ENCODE measurements at places on chromosomes 12 and 14.

DNA sequence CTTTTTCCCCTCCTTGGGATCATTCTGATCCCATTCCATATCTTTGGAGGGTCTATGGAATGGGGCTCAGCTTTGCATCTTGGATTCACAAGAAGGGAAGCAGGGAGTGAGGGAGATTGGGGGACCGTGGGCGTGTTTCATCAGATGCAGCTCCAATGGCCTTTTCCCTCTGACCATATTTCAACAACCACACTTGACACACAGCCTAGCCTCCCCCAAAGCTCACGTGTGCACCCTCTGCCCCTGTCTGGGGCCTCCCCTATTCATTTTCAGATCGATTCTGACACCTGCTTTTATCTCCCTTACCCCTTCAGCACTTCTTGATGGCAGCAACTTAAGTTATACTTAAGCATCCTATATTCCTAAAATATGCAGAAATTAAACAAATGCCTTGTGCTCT is 126.6 kb downstream of the CHST11 start:
- no peak for DNase-seq

DNA sequence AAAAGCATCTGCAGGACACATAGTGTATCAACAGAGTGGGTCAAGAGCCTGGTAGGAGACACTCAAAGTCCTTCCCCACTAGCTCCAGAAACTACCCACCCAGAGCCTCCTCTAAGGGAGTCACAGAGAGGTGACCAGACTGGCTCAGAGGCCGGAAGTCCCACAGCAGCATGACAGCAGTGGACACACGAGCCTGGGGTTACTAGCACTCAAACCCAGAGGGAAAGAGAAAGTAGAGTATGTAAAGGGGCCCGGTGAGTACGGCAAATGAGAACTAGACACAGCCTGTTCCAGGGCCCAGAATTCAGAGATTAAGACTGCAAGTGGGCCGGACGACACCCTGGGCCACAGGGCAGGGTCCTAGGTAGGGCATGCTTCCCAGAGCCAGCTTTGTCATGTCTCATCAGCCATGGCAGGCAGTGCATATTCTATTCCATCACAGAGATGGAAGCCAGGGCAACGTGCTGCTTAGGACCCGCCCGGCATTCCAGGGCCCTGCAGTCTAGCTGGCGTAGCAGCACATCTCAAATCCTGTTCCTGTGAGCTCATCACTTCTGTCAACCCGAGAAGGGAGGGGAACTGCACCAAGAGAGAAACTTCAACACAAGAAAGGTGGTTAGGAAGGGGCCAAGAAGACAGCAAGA is 4.2 kb downstream of the IFFO1 start:
- peak; percentile 65 for DNase-seq

DNA sequence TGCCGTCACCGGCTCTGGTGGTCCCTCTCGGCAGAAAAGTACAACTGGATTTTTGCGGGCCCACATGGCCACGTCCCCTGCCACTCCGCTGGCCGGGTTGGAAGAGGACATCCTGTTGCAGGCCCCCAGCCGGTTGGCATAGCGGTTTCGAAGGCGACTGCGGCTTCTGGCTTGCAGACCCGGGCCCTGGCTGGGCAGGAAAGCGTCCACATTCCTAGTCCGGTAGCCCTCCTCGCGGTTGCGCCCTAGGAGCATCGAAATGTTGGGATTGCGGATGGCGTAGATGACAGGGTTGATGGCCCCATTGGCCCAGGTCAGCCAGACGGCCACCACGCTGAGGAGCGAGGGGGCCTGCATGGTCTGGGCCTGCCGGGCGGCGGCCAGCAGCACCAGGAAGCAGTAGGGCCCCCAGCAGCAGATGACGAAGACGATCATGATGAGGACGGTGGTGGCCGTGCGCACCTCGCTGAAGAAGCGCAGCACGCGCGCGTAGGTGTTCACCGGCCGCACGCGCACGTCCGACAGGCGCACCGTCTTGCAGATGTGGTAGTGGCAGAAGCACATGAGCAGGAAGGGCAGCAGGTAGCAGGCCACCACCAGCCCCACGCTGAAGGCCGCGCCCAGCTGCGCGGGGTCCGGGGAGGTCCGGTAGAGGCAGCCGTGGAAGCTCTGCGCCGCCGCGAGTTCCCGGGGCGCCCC is 1.2 kb downstream of the GPR135 start:
- no peak for DNase-seq

- peak; percentile 27 for DNase-seq
These were observed 3.2 kb upstream of the CLEC9A start for GRCh38 chr12:10027311-10027710.

DNA sequence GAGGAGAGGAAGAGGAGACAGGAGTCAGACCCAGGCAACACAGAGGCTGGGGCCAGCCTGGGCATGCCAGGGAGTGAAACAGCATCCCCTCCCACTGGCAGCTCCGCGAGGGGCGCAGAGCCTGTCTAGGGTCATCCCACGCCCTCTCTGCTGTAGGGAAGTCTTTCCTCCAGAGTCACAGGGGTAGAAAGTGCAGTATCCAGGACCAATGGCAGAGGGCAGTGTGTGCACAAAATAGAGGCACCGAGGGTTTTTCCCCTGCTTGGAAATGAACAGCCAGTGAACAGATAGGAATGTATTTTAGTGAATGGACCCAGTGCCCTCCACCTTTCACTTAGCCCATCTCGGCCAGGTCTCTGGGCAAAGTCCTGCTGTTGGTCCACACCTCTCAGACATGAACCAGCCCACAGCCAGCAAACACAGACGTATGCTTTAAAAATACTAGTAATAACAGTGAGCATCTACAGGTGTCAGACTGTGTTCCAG is 9.4 kb upstream of the KRT74 start:
- peak; percentile 85 for DNase-seq

GRCh38 chr12:115213538-115214016 is 529.6 kb upstream of the TBX3 start:
- no peak for DNase-seq

DNA sequence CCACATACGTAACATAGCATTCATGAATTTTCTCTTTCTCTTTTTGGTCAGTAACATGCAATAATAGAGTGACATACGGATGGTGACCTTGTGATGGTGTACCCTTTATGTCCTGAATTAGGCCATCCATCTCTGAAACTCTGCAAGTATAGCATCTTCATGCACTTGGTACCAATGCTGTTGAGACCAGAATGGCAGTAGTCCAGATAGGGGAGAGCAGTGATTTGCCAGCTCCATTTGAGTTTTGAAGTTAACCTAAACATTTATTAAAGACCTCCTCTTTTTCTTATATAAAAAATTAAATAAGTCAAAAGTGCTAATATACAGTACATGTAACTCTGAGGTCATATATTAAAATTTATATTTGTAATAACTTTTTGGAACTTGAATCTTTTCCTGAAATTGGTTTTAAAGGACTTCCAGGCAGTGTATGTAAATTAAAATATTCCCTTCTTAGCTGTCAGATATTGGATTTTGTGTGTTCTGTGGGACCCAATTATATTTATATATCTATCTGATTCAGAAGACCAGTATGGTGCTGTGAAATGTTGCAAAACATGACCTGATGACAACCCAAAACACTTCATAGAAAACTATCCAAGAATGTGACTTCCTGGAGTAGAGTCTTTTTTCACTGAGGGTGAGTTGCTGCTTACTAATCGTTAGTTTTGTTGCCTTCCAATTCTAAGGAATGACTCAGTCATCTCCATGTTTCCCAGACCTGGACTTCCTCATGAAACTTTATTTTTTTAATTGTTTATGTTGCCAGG is 3.5 kb downstream of the ELK3 start:
- peak; percentile 91 for DNase-seq

DNA sequence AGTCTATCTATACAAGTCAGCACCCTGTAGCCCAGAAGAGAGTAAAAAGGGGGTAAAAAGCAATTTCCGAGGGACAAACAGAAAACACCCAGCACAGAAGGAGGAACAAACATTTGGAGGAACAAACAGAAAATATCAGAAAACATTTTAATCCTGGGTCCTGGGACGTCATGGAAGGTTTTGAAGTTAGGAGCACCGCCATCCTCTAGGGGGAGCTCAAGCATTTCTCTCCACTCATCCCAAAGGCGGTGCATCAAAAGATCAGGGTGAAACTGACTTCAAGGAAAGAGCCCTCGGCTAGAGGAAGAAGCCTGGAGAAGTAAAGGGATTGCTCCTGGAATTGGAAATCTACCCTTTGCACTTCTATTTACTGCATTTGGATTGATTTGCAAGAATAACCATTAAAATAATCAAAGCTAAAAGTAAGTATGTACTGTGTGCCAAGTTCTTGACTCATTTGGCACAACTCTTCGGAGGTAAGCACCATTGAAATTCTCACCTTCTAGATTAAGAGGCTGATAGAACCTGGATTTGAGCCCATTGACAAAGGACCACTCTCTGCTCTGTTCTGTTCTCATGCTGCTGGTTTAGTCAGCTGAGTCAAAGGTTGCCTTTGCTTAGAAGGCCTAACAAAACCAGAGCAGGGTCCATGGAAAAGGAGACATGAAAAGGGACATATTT is 17.2 kb upstream of the POC1B start:
- DNase-seq: peak; percentile 80

- DNase-seq: no peak
These were observed 98.6 kb upstream of the FKBP4 start for GRCh38 chr12:2696136-2696535.

- DNase-seq: no peak
These were observed 269.7 kb upstream of the FAR2 start for GRCh38 chr12:28879379-28879778.

DNA sequence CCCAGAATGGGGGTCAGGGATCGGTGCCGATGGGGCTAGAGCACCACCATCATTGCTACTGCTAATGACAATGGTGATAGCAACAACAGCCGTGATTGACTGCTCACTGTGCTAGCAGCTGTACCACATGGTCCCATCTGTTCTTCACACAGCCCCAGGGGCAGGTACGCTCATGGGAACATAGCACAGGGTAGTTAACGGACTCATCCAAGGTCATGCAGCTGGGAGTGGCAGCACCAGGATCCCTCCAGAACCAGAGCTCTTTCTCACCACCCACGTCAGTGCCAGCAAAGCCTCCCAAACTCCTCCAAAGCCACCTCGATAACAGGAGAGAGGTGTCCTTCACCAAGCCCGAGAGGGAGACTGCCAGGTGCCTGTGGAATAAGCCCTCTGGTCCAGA is 11.2 kb upstream of the DYNC1H1 start:
- no peak for DNase-seq

GRCh38 chr12:99393763-99394162 is 253.8 kb upstream of the GARIN6 start:
- no peak for DNase-seq

GRCh38 chr12:24069532-24070395 is 120.3 kb upstream of the SOX5 start:
- no peak for DNase-seq

DNA sequence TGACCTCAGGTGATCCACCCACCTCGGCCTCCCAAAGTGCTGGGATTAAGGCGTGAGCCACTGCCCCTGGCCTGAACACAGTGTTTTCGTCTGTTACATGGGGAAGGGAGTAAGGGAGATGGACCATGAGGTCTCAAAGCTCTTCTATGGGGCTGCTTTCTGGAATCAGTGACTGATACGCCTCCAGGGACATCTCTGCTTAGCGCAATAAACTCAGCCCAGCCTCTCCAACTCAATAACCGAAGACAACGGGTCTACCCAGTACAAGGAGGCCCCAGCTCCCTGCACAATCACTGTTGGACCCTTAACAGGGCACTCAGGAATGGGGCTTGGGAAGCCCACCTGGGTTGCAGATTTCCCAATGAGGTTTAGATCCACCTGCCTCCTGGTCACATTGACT is 42.6 kb upstream of the CHGA start:
- no peak for DNase-seq

DNA sequence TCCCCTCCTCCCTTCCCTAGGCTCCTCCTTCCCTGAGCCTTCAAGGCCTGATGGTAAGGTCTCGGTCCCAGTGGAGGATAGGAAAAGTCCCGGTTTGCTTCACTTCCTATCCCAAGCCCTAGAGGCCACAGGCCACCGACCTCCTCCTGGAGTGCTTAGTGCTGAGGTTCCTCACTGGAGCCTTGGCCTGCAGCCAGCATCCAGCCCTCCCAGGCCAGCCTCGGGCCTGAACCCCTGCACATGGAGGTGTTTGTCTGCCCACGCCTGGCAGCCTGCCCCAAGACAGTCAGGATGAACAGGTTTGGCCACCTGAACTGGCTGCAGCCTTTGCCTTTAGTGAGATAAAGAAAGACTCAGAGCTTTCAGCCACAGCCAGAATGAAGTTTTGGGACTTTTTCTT is 15.8 kb upstream of the KRT7 start:
- DNase-seq: no peak

GRCh38 chr12:41917181-41917580 is 227.5 kb downstream of the GXYLT1 start:
- DNase-seq: no peak

- no peak for DNase-seq
These were observed 243.2 kb downstream of the ANO6 start for GRCh38 chr12:45458854-45459807.

GRCh38 chr12:45034861-45035265 is 16.0 kb downstream of the DBX2 start:
- no peak for DNase-seq

GRCh38 chr12:9149372-9149771 is 33.7 kb upstream of the A2M start:
- DNase-seq: no peak

DNA sequence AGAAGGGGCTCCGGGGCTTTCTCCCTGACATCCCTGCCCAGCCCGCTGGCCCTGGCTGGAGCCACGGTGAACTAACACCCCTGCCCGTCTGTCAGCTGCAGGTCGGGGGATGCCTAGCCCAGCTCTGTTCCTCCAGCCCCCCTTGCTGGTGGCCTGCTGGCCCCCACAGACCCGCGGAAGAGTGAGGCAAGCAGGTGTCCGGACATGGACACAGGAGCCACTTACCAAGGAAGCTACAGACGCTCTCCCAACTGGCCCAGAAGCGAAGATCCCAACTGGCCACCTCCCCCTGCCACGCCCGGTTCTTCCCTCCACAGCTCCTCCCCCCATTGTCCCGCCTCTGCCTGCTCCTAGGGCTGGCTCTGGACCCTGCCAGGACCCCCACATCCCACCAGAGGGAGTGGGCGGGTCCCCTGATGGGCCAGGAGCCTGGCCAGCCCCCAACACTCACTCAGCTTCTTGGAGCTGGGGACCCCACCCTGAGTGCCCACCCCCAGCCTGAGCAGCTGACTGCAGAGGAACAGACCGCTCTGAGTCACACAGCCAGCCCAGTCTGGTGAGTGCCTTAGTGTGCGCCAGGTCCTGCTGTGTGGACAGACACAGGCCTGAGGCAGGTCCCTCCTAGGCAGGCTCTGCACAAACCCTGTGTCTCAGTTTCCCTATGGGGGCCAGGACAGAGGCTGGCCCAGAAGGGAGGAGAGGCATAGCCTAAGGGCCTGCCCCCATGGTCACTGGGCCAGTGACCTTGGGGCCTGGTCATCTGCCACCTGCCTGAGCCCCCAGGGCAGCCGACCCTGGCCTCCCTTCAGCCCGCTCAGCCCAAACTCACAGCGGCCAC is 7.7 kb downstream of the AHNAK2 start:
- DNase-seq: peak; percentile 88

- no peak for DNase-seq
These were observed 52.5 kb downstream of the LMO3 start for GRCh38 chr12:16553457-16553856.

GRCh38 chr12:121637231-121637914 is 11.0 kb downstream of the ORAI1 start:
- DNase-seq: no peak
